ENCODE measurements at places on chromosomes 5 and 9. TPM values are rescaled to one million over a fixed set of nuclear protein-coding genes. Genes with fewer than 3 reads are reported as not detected.

DNA sequence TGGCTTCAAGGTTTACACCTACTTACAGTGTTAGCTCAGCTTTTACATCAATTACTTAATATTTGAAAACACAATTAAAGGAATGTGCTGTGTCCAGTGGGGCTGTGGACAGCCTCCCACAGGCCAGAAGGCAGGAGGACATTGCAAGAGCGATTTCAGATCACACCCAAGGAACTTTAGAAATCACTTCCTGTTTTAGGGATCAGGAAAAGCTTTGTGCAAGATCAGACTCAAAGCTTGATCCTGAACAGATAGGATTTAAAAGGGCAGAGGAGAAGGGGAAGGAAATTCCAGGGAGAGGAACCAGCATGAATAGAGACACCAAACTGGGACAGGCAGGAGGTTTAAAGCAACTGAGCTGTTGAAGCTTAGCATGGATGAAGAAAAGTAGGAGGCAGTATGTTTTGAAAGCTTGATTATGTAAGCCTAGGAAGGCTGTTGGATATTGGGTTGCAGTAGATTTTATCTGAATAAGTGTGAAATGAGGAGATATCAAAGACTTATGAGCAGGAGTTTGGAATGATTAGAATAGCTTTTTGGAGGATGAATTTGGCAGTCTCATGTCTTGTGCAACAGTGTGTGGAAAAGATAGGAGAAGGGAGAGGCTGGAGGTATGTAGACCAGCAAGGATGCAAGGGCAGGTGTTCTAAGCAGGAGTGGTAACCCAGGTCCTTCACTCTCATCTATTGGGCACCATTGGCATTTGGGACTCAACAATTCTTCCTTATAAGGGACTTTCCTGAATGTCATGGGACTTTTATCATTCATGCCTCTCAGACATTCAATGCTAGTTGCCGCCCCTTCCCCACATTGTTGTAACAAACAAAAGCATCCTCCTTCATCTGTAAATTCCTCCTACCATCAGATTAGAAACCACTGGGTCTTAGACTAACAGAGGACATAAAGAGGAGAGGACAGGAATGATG is 123.5 kb downstream of the TARS1 start:
- DNase-seq: no peak

DNA sequence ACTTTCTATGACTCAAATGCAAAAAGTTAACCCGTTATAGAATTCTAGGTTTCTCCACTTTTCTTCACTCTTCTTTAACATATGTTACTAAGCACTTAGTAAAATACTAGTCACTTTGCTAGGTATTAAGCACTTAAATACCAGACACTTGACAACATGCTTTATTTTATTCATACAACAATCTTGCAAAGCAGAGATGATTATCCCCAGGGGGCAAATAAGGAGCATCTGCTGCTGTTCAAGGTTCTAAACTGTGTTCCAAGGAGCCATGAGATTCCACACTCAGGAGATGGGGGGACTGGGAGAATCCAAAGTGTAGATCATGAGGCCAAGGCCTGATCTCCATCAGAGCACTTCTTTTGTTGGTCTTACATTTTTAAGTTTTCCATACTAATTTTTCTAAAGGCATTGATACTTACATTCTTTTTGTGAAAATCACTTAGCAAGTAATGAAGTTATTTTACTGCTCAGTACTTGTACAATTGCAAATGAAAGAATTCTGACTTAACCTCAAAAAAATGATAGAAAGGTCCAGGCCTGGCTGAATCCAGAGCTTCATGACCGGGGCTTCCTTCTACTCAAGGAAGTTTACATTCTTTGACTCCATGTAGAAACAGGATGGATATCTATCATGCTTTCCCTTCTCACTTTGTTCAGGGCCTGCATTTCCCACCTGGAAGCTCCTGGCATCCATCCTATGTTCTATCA is 504.4 kb upstream of the WWC1 start:
- no peak for DNase-seq

Gene PCDHB15
- 1.00 TPM for total RNA-seq

Gene BBLN
- total RNA-seq: 1,510 TPM

Data from adrenal gland (tissue), 19 donors.